ENCODE measurements at places on chromosomes 2 and 18.

- DNase-seq, result no peak
These were observed 159.4 kb downstream of the RBM43 start for GRCh38 chr2:151102226-151102625.

- DNase-seq, result no peak
These were observed 128.6 kb downstream of the KCTD1 start for GRCh38 chr18:26419746-26420145.

DNA sequence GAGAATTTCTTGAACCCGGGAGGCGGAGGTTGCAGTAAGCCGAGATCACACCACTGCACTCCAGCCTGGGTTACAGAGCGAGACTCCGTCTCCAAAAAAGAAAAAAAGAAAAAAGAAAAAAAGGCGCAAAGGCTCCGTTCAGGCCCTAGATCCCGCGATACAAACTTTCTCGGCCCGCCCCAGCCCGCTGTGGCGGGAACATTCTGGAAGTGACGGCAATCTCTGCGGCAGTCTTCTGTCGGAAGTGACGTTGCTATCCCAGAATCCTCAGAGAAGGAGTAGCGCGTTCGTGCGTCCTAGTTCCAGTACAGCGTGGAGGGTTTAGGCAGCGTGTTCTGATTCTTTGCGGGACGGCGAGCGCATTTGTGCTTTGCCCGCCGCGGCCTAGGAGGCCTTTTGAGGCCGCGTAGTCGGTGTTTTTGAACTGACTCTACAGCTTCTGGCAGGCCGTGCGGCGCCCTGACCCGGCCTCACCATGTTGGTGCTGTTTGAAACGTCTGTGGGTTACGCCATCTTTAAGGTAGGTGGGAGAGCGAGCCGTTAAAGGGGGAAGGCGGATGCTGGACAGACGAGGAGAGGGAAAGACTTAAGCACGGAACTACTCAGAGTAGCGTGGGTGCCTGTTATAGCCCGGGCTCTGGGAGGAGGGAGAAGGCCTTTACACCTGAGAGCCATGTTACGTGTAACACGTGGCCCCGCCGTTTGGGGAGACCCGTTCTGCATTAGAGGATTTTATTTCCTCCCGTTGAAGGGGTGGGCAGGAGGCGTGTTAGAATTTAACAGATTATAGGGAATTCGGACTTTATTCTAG, at the start of gene NOP58:
NOP58 (plus strand) TSS at position 297 of the 811 bp plus-strand sequence; CDS start at position 476, 179 bp downstream.
- DNase-seq, result peak; percentile 72

- no peak for DNase-seq
These were observed 48.3 kb downstream of the PTH2R start for GRCh38 chr2:208454861-208455260.

GRCh38 chr2:106296182-106296815, 102.2 kb upstream of the UXS1 start:
- no peak for DNase-seq

- DNase-seq, result no peak
These were observed 187.3 kb downstream of the PID1 start for GRCh38 chr2:229083606-229084340.

GRCh38 chr2:10326707-10327594, 24.2 kb downstream of the HPCAL1 start:
- DNase-seq, result no peak

- DNase-seq, result no peak
These were observed 73.4 kb downstream of the PLEKHM3 start for GRCh38 chr2:207951734-207952470.

- DNase-seq, result no peak
These were observed 15.0 kb upstream of the DSG1 start for GRCh38 chr18:31302991-31303390.

- DNase-seq, result no peak
These were observed 731.4 kb upstream of the CHAC2 start for GRCh38 chr2:53036196-53036595.

GRCh38 chr2:221792971-221793521, 220.9 kb upstream of the EPHA4 start:
- no peak for DNase-seq

GRCh38 chr18:25464227-25464626, 112.3 kb upstream of the ZNF521 start:
- DNase-seq, result no peak

DNA sequence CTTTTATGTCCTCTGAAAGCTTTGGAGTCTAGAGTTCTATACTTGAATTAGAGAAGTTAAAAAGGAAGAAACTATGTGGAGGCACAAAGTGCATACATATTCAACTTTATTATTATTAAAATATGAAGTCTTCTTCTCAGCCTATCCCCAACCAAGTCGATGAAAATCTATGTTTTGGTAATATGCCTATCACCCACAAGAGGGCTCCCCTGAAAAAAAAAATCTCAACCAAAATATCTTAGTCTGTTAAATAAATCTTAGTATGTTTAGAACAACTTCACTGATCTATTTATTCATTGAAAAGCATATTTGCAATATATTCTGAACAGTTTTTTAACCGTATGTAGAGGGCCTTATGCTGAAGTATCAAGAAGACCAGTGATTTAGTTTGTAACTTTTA, 804.5 kb downstream of the TDRD15 start:
- no peak for DNase-seq

DNA sequence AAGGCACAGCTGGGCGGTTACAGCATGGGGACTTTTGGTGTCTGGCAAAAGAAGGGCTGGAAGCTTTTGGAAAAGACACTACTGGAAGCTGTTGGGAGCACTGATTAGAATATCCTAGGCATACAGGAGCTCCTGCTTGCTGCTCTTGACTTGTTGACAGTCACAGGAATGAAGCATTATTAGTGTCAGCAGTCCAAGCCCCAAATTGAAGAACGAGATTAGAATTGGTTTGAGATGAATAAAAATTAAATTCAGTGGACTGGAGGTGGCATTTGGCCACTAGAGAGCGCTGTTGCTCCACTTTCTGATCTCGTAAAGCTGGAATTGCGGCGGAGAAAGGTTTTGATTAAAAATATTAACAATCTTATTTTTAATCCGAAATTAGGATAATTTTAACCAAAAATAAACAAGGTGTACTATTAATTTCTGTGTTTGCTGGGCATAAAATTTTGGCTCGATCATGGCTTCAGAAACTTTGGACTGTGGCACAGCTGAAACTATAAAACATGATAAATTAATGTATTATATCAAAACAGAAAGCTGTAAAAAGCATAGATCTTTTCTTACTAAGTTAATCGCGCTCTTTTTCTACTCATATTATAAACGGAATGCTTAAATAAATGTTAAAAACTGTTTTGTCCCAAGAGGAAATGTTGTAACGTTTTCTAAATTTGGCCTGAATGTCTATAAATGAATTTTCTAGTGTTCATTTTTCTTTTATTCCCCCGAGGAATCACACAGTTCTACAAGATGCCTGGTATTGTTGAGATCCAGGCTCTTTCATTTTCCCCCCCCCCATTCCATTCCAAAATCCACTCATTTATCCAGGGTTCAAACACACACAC, 2.4 kb upstream of the HOXD8 start:
- peak; percentile 64 for DNase-seq

- DNase-seq, result no peak
These were observed 18.7 kb downstream of the SATB2 start for GRCh38 chr2:199439066-199439465.

- DNase-seq, result no peak
These were observed 54.5 kb downstream of the MEIS1 start for GRCh38 chr2:66489436-66489835.

- DNase-seq, result no peak
These were observed 69.3 kb upstream of the FN1 start for GRCh38 chr2:215505044-215505786.

DNA sequence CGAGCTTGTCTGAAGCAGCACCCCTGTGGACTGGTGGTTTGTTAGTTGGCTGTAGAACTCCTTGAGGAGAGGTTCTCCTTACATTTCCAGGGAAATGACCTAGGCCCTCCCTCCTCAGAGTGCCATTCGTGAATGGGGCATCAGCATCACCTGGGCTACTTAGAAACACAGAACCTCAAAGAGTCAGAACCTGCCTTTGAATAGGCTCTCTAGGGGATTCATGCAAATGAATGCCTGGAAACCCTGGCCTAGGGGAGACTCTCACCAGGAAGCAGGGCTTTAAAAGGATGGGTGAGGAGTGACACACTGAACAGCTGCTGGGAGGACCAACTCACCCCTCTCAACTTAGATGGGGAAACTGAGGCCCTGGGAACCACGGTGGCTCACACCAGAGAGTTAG, 2.1 kb upstream of the MOCOS start:
- no peak for DNase-seq

- DNase-seq, result no peak
These were observed 879.8 kb upstream of the PIK3C3 start for GRCh38 chr18:41075212-41075611.

DNA sequence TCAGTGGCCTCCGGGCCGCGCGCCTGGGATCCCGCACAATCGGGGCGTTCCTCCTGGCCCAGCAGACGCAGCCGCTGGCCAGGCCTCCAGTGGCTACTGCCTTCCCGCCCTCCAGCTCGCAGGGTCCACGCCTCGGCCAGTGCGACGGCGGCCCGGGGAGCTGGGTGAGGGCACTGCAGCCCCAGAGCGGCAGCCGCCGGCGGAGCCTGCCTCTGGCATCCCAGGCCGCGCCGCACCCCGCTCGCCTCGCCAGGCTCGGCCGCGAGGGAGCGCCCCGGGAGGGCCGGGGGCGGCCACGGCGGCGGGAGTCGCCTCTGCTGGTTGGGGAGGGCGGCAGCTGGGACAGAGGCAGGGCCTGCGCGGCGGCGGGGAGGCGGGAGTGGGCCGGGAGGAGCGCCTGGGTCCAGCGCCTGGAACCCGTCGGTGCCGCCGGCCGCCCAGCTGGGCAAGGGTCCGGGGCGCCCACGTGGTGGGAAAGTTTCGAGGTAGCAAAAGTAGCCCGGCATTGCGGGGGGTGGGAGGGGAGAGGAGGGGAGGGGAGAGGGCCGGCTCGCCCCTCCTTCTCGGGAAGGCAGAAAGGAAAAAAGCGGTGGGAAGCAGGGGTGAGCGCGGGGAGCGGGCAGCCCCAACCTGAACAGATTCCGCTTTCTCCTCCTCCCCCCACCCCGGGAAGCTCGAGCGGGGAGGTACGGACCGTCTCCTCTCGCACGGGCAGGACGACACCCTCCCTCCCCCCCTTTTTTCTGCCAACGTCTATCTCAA, 1.5 kb upstream of the INHBB start:
- no peak for DNase-seq

DNA sequence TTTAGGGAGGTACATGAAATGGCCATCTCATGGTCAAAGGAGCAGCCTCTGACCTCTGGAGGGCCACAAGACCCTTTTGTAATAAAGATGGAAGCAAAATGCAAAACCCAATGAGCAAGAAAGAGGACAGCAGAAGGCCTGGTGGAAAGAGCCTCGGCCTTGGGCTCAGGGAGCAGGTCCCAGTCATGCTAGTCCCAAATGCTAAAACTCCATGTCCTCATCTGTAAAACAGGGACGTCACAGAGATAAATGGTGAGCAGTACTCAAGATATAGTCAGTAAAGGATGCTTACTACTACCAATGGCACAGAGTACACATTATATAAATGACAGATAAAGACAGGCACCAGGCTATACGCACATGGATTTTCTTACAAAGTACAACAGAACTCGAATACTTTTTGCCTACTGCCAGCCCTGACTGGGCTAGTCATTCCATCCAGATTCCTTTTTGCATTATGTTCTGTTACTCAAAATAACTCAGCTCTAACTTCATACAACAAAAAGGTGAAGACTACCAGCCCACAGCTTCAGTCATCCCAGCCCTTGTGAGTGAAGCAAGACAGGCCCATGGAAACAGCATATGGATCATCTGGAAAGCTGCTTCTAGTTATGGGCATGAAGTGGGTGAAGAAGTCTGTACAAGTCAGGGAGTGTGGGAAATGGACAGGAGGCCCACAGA, 64.9 kb upstream of the TFCP2L1 start:
- DNase-seq, result no peak

GRCh38 chr2:10665833-10666232, 23.9 kb downstream of the NOL10 start:
- no peak for DNase-seq

- no peak for DNase-seq
These were observed 247.4 kb upstream of the RAB6C start for GRCh38 chr2:129731907-129732629.

- DNase-seq, result no peak
These were observed 113.7 kb downstream of the SPOPL start for GRCh38 chr2:138615257-138615656.

GRCh38 chr2:211404098-211404497, 847.7 kb downstream of the CPS1 start:
- DNase-seq, result no peak

DNA sequence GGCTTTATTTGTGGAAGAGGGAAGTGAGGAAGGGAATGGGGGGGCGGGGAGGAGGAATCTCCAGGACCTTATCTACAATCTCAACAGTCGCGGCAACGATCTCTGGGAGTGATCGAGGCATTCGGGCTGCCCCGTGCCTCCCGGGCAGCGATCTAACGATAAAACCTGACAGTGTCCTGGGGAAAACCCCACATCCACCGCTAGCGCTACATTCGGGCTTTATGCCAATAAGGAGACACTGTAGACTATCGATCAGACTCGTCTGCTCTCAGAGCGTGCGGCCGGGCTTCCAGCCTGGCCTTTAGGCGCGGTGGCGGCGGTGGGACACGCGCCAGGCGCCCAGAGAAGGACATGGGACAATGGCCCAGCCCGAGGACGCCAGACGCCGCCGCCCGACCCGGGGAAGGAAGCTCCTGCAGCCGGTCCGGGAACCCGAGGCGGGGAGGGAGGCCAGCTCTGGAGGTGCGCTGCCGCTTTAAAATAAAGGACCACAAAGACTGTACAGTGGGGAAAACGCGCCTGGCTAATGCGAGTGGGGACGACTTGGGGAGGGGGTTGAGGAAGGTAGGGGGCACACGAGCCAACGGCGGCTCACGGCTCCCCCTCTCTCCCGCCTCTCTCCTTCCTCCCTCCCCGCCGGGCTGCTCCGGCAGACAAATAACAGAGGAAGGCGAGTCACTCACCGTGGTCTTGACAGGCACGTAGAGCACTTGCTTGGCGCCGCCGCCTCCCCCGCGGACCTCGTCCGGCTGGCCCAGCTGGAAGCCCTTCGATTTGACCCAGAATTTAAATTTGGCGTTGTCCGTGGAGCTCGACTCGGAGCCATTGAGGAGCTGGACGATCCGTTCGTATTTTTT, 2.2 kb downstream of the NOL4 start:
- DNase-seq, result no peak

- DNase-seq, result no peak
These were observed 32.2 kb upstream of the IGFBP5 start for GRCh38 chr2:216727346-216728122.

GRCh38 chr2:29281086-29281915, 166.1 kb downstream of the CLIP4 start:
- DNase-seq, result no peak

- DNase-seq, result no peak
These were observed 17.0 kb downstream of the BABAM2 start for GRCh38 chr2:27907547-27907946.

DNA sequence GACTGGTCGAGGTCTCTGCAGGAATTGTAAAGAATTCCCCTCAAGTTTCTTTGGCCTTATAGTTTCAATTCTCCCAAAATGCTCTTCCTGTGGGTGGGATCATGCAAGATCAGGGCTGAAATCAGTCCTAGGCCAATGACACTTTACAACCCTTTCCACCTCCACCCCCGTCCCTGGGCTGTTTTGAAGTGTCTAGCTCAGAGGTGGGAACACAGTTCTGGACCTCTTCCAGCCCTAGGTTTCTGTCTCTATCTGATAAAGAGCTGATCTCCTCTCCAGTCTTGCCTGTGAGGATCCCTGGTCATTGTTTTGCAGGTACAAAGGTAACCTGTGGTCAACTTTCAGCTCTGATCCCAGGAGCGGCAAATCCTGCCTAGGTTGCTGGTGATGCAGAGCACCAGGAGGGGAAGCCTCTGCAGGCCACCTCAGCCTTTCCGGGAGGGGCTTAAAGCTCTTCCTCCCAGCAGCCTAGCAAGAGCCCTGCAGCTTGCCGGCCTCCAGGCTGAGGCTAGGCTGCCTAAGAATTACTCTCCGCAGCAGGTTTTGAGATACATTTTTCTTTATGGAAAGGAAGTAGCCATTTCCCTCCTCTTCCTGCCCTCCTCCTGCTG, 69.8 kb upstream of the WIPF1 start:
- no peak for DNase-seq

Data from stimulated activated CD4-positive, alpha-beta T cell treated with anti-CD3 and anti-CD28 coated beads, Interleukin-4, amount 100 ng/mL, for 48 hours (primary cell).